ENCODE measurements at places on chromosomes 2 and 18. TPM values are rescaled to one million over a fixed set of nuclear protein-coding genes. Genes with fewer than 3 reads are reported as not detected.

The STARD7 gene
- 141 TPM for polyA plus RNA-seq

The UGT1A4 gene
- not detected for polyA plus RNA-seq

The CNOT9 gene
- 49.4 TPM for polyA plus RNA-seq

The ZBTB7C gene
- 12.3 TPM for polyA plus RNA-seq

The KLHL29 gene
- polyA plus RNA-seq: 14.6 TPM

The MEP1B gene
- polyA plus RNA-seq: 0.07 TPM

The ASAP2 gene
- polyA plus RNA-seq: 63.0 TPM

The GAD1 gene
- 0.66 TPM for polyA plus RNA-seq

The CTAGE1 gene
- not detected for polyA plus RNA-seq

DNA sequence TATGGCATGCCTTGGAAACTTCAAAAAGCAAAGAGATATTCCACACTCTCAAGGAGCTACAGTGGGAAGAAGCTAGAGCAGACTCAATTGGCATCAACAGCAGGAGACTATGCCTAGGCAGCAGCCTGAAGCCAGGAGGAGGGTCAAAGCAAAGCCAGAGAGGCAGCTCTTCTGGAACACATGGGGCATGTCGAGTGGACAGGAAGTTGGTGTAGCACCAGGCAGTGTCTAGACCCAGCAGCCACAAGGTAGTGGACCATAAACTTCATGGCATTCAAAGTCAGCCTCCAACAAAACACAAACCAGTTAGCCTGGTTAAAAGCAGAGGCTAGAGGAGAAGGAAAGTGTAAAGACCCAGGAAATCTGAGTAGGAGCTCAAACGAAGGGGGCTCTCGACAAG is 311.2 kb upstream of the PKDCC start:
- DNase-seq: no peak

GRCh38 chr2:221929259-221929658 is 357.2 kb upstream of the EPHA4 start:
- DNase-seq: no peak

GRCh38 chr2:28666496-28667184 is 85.0 kb upstream of the PPP1CB start:
- DNase-seq: no peak

DNA sequence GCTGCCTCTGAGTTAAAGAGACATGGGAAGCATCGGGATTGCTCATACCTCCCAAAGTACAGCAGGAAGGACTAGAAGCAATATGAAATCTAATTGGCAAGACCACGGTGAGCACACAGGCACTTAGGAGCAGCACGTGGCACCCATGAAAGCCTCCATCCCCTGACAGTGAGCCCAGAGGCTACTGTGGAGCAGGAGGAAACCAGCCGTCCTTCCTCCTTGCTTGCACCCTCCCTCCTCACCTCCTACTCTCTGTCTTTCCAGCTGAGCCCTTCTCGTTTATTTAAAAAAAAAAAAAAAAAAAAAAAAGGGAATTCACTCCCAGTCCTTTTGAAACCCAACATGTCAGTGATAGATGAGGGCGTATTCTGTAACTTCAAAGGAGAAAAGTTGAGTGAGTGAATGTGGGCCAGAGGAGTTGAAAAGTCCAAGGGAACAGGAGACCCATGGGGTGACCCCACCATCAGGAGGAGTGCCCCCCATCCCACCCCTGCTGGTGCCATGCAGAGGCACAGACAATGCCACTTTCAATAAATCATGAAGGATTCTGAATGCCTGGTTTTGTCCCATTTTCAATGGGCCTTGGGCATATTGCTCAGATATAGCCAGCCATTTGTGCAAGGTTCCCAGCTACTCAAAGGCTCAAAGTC is 96.6 kb upstream of the ALPP start:
- DNase-seq: no peak

DNA sequence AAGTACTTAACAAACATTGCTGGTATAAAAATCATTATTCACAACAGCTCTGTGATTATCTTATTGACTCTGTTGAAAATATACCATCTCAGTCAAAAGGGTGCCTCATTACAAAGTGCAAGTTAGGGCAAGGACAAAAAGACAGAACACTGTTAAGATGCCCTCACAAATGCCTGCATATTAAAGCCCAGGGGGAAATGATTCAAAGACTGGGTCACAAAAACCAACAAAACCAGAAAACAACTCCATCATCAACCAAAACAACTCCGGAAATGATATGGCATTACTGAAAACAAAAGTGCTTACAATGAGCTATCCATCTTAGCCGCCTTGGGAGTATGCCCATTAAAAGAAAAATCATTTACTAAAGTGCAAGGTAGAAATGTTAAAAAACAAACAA is 9.9 kb downstream of the PLA2R1 start:
- DNase-seq: no peak

DNA sequence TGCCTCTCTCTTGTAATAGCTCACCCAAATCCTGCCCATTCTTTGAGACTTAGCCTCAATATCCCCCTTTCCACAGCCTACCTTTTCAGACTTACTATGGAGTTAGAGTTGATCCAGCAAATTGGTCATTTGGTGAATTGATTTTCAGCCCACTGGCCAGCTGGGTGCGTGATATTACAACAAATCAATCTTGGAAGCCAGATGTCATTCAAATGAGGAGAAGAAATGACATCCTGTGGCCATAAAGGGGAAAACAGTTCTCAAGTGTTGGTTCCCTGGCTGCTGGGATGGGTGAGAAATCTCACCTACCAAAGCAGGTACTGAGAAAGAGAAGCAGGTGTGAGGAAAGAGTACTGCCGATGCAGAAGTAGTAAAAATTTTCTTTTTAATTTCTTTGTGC is 36.7 kb upstream of the FOXI3 start:
- no peak for DNase-seq

DNA sequence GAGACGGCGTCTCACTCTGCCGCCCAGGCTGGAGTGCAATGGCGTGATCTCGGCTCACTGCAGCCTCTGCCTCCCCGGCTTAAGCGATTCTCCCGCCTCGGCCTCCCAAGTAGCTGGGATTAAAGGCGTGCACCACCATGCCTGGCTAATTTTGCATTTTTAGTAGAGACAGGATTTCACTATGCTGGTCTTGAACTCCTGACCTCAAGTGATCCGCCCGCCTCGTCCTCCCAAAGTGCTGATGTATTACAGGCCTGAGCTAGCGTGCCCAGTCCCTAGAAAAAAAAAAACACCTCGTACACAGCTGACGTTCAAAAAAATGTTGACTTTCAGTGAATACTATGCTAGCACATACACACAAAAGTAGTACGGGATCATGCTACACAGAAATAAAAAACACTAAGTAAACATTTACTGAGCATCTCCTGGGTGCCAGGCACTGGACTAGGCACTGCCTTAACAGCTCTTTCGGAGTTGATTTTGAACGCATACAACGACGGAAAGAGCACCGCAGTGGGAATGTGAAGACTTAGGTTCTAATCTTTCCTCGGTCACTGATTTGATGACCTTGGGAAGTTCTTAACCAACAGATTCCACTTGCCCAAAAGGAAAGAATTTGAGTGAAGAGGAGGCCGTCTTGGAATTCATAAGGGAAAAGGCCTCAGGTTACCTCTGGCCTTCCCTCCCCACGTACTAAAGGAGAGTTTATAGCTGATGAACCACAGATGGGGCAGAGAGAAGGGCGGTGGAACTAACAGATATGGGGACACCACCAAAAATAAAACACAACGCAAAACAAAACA is 1.1 kb downstream of the DNAJC27 start:
- DNase-seq: peak; percentile 26

- DNase-seq: no peak
Observed at GRCh38 chr2:216070195-216070594, 11.4 kb downstream of the PECR start.
